SIG-M5 (cell line): ENCODE measurements at places on chromosomes 4 and X.

DNA sequence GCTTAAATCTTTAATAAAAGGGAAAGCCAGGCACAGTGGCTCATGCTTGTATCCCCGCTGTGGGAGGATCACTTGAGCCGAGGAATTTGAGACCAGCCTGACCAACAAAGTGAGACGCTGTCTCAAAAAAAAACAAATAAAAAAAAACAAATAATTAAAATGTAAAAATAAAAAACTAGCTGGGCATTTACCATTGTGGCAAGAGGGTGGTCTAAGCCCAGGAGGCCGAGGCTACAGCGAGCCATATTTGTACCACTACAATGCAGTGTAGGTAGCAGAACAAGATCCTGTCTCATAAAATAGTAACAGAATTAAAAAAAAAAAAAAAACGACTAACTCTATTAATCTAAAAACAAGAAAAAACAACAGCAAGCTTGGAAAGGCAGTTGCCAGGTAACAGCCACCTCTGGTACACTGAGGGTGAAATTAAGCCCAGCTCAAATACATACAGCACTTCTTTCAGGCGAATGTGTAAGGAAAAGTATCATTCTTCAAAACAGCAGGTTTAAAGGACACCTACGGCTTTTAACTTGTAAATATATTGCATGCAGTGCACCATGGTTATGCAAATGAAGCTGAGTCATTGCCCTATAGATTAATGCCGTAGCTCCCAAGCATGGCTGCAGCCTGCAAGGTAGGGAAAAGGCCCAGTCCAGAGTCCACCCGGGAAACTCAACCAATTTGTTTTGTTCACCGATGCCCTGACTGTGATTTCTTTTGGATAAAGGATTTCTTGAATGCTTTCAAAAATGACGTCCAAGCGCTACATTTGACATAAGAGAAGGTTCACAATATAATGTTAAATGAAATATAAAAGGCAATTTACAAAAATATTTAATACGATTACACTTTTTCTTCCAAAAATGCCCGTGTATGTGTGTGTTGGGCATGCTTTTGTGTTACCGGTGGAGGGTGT lies 14.5 kb upstream of the TXLNG start:
- DNase-seq: no peak

GRCh38 chr4:11149612-11150259 lies 279.0 kb downstream of the HS3ST1 start:
- no peak for DNase-seq

GRCh38 chr4:82677327-82677726 lies 115.5 kb upstream of the TMEM150C start:
- no peak for DNase-seq

- DNase-seq: no peak
These were observed 52.6 kb downstream of the ZFYVE28 start for GRCh38 chr4:2365913-2366210.

DNA sequence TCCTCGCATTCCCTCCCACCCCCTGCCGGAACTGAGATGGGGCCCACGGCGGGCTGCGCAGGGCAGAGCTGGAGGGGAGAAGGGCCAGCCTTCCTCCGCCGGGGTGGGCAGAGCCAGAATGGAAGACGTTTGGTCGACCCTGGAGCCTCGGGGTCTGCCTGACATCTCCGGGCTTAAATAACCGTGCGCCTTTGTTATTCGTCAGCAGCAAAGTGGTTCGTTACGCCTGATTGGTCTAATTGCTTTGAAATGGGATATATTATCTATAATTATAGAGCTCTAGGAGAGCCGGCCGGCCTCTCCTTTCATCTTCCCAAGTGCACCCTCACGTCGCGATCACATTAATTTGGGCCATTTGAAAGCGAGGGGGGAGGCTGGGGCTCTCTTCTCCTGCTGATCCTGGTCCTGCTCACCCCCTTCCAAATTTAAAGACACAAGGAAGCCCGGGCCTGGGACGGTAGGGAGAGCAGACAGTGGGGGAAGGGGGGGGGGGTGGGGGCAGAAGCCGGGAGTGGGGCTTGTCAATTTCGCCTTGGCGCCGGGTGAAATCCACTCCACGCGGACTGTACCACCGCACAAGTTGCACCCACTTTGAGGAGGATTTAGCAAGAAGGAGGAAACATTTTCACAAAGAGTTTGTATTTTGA lies 4.7 kb upstream of the MSX1 start:
- no peak for DNase-seq

- DNase-seq: no peak
These were observed 586.2 kb downstream of the RAB28 start for GRCh38 chr4:12897954-12898353.

- no peak for DNase-seq
These were observed at the start of gene FRAS1 for GRCh38 chr4:78057135-78057599. Gene FRAS1, plus strand, starts transcription at chr4:78057323. Its CDS starts 687 bp downstream, at chr4:78058010.

GRCh38 chrX:19735244-19735643 lies 152.2 kb downstream of the SH3KBP1 start:
- DNase-seq: no peak

- no peak for DNase-seq
These were observed 1.1 kb downstream of the ITGB1BP2 start for GRCh38 chrX:71302461-71303213.

DNA sequence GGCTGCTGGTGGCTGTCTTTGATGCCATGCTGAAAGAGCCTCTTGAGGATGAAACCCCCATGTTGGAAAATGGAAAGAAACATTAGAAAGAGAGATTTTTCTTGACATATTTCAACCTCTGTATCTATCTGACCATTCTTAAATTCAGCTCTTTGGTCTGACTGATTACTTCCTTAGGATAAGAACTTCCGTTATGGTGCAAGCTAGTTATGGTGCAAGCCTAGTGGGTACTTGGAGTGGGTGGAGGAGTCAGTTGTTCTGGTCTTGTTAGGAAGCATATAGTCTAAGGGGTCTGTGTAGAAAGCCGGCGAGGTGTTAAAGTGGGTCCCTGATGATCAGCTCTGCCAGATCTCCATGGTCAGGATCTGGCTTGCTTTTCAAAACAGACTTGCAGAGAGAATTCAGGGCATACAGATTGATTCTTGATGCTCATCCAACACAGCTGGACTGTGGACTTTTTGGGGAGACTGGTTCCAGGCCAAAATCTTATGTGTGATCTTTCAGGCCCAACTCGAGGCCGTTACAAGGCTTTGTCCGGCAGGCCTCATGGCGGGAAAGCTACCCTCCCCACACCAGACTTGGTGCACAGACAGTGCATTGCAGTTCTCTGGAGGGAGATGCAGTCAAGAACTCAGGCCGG lies 82.8 kb upstream of the BOD1L1 start:
- DNase-seq: no peak

- DNase-seq: no peak
These were observed 52.2 kb upstream of the NOCT start for GRCh38 chr4:138963412-138963811.

DNA sequence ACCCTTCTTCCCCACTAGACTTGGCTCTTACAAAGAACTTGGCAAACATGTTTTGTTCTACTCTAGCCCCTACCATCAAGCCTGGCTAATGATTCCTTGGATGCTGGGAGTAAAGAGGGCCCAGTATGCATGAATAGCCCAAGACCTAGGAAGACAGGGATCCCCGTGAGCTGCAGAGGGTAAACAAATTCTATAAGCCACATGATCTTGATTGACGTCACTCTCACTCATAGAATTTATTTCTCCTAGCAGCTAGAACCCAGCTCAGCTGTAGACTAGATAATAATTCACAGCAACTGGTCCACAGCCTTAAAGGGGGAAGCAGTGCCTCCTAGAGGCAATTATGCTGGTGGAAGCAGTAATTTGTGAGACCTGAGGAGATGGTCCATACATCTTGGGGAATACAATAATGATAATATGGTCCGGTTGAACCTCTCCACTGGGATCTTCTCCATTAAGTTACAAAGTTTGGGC lies 16.1 kb upstream of the USO1 start:
- no peak for DNase-seq

- no peak for DNase-seq
These were observed 16.8 kb downstream of the CLDN22 start for GRCh38 chr4:183303301-183303700.

GRCh38 chrX:132031867-132032266 lies 8.8 kb downstream of the STK26 start:
- DNase-seq: no peak

DNA sequence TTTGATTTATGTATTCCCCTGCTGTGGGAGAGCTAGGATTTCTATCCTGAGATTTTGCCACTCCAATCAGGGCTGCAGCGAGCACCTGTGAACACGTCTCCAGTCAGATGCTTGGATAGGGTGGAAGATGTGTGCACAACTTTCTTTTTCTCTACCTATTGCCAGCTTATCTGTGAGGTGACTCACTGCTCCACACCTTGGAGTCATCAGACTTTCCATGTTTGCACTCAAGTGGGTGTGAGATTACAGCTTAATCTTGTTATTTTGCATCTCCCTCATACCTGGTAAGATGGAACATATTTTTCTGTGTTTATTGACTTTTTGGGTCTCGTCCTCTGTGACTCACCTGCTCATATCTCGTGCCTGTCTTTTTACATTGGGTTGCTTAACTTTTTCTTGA lies 32.2 kb downstream of the PSAPL1 start:
- DNase-seq: no peak

DNA sequence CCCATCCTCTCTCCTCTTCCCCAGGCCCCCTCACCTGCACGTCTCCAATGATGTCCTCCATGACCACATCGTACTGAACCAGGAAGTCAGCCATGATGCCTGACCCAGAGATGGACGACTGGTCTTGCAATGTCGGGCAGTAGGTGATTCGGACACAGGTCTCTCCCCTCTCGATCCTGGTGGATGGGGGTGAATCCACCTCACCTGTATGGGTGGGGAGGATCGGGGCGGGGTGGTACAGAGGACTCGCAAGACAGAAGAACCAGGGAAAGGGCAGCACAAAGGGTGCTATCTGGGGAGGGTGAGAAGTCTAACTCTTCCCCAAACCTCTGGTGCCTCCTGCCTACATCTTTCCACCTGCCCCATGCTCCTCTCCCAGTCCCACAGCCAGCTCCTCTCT lies 9.6 kb downstream of the ITIH6 start:
- DNase-seq: no peak

DNA sequence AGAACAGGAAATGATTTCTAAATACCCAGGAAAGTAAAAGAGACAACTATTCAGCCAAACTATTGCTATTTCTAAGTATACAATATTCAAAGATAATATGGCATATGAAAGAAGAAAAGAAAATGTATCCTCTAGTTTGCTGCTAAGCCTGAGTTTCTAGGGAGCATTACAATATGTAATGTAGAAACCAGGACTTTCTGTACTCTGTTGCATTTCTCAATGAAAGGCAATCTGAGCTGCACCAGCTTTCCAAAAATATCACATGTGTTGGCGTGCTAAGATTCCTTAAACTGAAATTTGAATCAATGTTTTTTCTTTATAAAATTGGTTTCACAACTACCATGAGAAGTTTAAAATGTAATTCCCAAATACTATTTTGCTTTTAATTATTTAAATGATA lies 129.6 kb downstream of the ANK2 start:
- no peak for DNase-seq

DNA sequence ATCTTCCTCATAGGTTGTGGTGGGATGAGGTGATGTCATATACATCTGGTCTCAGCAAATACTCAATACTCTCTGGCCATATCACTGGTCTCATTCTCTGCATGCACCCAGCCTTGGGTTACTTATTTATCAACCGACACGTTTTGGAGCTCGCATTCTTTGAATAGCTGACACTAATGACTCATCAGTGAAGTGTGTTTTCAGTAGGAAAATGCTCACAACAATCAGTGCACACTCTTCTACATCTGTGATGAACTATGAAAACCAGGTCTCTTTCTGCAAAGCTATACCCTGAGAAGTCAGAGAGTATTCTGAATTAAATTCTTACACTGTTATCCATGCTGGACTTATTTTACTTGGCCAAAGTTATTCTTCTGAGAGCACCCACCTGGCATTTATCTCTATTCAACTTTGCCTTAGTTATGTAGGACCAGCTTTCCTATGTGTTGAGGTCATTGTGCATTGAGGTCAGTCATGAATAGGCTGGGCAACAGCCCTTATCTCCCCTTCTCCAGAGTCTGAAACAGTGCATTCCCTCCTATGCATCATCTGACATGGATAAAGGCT lies 58.7 kb upstream of the DHX15 start:
- DNase-seq: no peak
